ENCODE measurements at places on chromosomes 7 and 10.

- no peak for DNase-seq
Measured at GRCh38 chr10:5595095-5595494, 70.3 kb downstream of the CALML3 start.

- DNase-seq, result no peak
Measured at GRCh38 chr7:95883217-95883616, 110.9 kb downstream of the DYNC1I1 start.

DNA sequence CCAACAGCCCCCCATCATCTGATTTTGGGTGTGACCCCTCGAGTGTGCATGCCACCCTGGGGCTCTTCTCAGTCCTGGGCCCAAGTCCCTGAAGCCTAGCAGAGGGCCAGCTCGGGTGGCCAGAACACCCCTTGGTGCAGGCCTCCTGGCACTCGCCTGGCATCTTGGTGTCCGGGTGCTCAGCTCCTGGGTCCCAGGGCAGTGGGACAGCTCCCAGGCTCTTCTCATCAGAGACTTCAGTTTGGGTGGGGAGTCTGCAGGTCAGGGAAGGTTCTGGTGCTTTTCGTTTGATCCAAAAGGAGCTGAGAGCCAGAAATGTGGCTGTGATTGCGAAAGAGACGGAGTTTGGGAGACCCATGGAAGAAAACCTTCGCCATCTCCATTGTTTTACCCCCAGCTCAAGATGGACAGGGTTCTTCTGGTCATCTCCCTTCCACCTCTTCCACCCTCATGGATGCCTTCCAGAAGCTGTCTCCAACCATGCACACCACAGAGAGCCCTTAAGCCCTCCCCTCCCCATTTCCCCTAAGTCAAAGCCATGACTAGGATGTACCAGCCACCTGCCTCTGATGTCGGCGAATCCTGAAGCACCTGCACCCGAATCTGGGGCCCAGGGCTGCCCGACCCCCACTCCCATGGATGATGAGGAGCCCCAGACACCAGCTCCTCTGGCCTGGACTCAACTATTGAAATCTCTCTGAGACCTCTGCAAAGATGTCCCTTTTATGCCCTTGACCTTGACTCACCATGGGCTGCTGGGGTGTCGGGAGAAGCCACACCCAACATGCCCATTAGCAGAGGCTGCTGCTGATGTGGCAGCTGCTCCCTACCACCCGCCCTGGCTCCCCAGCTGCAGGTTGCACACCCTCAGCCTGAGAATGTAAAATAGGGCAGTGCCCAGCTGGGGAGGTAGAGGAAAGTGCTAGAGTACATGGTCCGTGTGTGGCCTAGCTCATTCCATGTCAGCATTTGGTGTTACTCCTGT, 55.3 kb downstream of the ADCYAP1R1 start:
- DNase-seq, result no peak

GRCh38 chr7:2710901-2711551, 23.0 kb downstream of the AMZ1 start:
- no peak for DNase-seq

DNA sequence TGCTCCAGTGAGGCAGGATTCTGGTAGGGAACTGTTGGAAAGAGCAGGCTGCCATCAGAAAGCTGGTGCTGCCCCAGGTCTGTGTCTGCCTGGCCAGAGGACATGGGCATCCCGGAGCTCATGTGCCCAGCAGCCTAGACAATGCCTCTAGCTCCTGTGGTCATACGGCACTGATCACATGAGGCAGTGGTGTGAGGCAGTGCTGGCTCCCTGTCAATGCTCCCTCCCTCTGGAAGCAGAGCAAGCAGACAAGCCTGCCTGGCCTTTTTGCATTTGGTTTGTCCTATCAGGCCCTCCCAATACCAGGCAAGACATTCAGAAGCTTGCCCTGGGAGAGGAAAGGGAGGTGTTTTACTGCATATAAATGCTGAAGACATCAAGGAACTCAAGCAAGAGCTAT, 19.5 kb upstream of the MMP21 start:
- DNase-seq, result no peak

DNA sequence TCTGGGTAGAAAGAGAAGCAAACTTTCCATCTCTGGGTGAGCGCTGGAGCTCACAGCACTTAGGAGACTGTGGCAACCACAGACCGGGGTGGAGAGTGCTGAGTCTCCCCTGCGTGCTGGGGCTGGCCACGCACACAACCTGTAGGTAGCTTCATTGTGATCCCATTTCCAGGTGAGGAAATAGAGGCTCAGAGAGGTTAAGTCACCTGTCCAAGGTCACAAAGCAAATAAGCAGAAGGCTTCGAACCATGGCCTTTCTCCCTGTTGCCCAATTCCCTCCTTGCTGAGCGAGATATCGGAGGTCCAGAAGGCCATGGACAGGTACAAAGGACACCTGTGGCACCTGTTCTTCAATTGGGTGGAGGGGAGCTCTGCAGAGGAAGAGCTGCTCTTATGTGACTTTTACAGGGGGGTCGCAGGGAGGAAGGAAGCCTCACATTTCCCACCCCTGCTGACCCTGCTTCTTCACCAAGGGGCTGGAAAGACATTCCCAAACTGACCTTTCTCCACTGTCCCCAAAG, 39.4 kb downstream of the ZCCHC24 start:
- DNase-seq, result no peak

- no peak for DNase-seq
Measured at GRCh38 chr10:76213876-76214275, 782.5 kb downstream of the LRMDA start.

GRCh38 chr10:7102557-7103349, 308.1 kb downstream of the SFMBT2 start:
- no peak for DNase-seq

- no peak for DNase-seq
Measured at GRCh38 chr10:17177014-17177413, 24.5 kb downstream of the TRDMT1 start.

DNA sequence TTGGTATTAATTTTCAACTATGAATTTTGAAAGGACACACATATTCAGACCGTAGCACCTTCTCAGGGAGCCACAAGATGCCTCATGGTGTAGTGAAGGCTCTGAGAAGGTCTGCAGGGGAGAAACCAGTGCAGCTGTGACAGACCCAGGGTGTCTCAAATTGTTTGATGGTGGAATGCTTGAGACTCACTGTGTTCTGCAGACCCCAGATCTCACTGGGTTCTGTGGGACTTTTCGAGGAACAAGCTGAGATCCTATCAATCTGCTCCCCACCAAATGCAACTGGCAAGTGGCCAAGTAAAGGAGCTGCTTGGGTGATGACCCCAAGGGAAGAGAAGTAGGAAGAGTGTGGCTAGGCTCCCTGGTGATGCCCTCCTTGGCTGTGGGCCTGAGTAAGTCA, 130.5 kb upstream of the UNC5B start:
- DNase-seq, result no peak

GRCh38 chr10:127899766-127900387, 7.0 kb upstream of the PTPRE start:
- no peak for DNase-seq

DNA sequence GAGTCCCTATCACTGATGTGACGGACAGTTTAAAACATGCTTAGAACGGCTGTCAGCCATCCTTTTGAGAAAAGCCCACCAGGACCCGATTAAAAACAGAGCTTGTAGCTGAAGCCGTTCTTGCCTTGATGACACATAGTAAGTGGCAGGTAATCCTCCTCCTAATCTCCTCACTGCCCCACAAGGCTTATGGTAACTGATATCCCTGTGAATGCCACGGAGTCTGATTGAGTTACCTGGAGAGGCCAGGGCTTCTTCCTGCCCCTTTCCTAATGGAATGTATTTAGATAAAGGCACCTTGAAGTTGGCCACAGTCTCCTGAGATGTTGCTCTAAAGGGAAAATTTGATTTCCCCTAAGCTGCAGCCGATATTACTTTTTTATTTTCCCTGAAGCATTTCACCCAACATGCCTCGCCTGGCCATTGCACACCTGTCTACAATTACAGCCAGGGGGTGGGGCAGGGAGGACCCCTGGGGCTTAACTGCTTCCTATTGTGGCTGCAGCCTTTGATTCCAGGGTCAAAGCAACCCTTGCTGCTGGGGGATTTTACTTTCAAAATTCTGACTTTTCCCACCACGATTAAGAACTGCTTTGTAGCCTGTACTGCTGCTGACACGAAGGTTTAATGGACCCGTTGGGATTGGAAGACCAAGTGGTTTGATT, 169.0 kb upstream of the GPR26 start:
- DNase-seq, result no peak

DNA sequence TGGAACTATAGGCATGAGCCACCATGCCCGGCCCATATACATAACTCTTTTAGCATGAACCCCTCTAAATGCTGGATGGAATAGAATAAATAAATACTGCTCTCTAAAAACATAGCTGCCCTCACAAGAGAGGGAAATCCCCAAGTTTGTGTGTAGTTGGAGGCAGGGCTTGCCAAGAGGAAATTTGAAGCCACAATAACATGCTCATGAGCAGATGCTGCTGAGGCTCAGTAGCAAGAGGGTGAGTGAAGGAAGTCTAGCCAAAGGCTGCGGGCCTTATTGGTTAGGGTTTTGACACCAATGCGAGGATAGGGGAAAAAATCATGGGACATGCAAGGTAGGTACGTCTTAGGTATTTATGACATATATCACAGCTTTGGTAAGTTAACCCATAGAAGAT, 17.3 kb downstream of the TPK1 start:
- DNase-seq, result no peak

DNA sequence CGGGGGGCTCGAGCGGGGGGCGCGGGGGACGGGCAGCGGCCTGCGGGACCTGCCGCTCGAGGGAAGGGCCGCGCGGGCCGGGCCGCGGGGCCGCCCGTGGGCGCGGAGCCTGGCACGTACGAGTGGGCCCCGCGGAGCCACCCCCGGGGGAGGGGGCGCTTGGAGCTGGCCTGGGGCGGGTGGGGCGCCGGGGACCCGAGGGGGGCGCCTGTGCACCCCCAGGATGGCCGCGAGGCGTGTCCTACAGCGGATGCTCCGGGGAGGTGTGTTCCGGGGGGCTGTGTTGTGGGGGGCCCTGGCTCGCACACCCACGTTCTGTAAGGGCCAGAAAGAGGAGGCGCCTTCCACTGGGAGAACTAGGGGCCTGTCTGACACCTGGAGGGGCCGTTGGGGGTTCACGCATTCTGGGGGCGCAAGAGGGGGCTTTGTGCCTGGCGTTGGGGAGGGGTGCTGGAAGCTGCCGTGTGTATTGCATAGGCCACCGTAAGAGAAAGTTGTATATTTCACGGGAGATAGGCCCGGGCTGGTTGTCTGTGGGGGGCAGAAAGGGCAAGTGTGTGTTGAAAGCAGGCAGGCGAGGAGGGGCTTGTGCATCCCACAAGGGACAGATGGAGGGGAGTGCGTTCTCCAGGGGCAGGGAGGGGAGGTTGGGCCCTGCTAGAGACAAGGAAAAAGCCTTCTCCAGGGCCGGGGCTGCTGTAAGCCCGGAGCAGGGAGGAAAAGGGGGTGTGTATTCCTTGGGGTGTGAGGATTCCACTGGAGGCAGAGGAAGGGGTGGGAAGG, 663 bp downstream of the VPS37D start:
- no peak for DNase-seq

DNA sequence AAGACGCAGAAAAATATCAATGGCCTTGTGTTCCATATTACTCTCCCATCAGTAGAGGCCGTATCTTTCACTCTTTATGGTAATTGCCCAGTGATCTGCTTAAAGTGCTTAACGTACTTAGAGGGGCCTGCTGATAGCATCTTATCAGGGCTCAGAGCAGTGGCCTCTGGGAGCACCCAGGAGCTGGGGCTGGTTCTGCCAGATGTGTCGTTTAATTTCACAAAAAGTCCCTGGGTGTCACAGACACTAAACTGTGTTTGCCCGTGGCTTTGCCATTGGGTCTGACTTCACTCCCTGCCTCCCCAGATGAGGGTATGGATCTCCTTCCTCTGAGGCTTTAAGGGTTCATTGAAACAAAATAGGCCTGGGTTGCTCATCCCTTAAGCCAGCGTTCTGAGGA, 435.3 kb downstream of the GATA3 start:
- no peak for DNase-seq

- DNase-seq, result peak; percentile 25
Measured at GRCh38 chr7:77199013-77199966, at the start of gene FGL2. Gene FGL2 (minus strand): TSS chr7:77199819. CDS start chr7:77199793, 26 bp downstream.

- DNase-seq, result no peak
Measured at GRCh38 chr10:77518241-77518909, 119.2 kb downstream of the KCNMA1 start.

GRCh38 chr10:19705250-19705649, 111.0 kb upstream of the PLXDC2 start:
- DNase-seq, result no peak

GRCh38 chr10:18044976-18045720, 93.4 kb downstream of the SLC39A12 start:
- DNase-seq, result peak; percentile 90

GRCh38 chr7:144006029-144006691, 6.0 kb downstream of the OR6B1 start:
- DNase-seq, result no peak

DNA sequence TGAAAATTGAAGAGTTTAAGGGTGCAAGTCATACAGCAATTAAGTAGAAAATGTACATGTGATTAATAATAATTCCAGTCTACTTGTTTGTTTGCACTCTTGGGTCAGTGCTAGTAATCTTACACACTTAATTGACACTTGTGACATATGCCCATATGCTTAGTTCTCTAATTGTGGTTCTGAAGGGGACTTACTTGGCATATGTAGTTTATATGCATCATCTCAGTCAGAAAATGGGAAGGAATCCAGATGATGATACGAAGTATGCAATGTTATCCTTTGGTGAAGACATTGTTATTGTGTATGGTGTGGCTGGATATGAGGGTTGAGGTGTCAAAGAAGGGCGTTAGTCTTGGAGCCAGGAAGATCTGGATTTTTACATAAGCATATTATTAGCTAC, 193.5 kb upstream of the HDAC9 start:
- no peak for DNase-seq

GRCh38 chr10:32577448-32577847, 131.5 kb downstream of the CCDC7 start:
- DNase-seq, result peak; percentile 4

- no peak for DNase-seq
Measured at GRCh38 chr7:19296617-19297016, 151.4 kb upstream of the FERD3L start.

DNA sequence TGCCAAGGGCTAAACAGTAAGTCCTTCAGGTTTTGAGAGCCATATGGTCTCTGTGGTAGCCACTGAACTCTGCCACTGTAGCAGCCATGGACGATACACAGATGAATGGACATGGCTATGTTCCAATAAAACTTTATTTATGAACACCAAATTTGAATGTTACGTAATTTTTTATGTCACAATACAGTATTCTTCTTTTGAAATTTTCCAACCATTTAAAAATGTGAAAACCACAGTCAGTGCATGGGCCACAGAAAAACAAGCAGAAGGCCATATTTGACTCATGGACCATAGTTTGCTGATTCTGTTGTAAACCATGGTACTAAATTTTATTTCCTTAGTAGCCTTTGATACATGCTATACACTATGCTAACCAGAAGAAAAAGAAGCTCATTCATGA, 361.8 kb downstream of the MAGI2 start:
- DNase-seq, result peak; percentile 31

GRCh38 chr7:18513343-18513742, 17.8 kb downstream of the HDAC9 start:
- no peak for DNase-seq

GRCh38 chr7:90238022-90238421, 7.0 kb upstream of the CFAP69 start:
- DNase-seq, result no peak

- DNase-seq, result no peak
Measured at GRCh38 chr7:21076574-21076973, 289.9 kb upstream of the SP8 start.

All from HCEC 1CT (cell line).